ENCODE measurements at places on chromosomes 2 and 18.

DNA sequence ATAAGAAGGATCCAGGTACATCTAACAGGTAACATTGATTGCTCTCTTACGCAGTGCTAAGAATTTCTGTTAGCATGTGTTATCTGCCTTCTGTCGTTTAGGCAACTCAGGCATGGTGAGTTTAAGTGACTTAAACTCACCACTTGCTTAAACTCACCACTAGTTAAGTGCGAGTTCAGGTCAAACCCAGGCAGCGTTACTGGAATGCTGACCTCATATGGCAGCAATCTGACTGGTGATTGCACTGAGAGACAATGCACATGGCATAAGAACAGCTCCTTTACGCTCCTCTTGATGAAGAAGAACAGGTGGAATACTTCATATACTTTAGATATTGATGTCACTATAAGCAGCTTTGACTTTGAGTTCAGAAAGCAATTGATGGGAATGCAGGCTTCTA lies 954.1 kb downstream of the SOCS6 start:
- DNase-seq = no peak

DNA sequence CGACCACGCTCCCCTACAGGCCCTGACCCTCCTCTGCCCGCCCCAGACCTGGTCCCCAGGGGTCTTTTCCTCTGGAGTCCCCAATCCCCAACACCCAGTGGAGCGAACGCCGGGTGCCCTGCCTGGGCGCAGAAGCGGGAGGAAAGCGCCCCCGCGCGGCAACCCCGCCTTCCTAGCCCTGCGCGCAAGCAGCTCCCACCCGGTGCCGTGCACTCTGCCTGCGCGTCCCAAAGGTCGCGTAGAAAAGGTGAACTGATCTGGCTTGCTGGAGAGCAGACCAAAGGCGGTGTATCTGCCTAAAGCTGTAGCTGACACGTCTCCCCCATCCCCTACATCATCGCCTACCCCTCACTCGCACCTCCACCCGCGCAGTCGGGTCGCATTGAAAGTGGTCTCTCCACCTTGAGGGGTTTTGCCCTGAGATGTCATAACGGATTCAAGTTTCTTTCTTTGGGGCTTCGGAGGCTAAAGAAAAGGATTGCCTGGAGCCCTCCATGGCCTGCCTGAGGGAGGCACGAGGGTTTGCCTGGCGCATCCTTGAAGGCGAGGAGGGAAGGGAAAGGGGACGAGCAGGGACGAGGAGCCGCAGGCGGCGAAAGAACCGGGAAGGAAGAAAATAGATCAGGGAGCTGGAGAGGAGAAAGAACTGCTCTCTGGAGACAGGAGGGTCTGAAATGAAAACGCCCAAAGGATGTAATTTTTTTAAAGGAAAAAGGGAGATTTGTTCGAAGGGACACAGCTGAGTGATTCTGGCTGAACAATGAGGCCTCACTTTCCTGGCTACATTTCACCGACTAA lies 5.8 kb downstream of the GAD1 start:
- no peak for DNase-seq

DNA sequence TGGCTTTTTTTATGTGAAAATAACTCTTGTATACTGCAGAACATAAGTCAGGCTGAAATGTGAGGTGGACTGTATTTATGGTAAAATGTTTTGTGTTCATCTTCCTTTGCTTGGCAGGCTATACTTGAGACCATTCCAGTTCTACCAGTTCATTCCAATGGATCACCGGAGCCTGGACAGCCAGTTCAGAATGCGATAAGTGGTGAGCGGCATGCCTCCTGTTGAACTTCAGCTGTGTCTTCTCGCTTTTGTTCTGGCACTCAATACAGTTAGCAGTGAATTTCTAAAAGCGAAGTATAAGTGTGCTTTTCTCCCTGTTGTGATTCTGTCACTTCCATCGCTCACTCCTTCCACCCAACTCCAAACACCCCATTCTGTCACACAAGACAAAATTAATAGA lies 138.5 kb downstream of the ARHGAP28 start:
- no peak for DNase-seq

DNA sequence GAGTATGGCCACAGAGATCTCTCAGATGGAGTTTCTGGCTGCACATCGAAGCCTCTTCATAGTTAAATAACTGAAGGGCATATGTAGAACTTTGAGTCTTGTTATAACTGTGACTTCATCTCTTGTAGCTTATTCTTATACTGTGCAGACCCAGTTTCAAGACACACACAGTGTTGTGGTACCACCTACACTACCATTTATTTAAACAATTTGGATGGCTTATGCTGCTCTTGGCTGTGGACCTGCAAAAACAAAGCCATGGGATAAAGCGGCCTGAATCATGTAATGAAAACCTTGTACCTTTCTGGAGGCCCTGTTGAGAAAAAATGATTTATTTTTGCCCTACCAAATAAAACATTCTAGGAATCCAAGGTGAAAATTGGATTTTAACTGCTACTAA lies 262.8 kb upstream of the RASGRP3 start:
- no peak for DNase-seq

- no peak for DNase-seq
Measured at GRCh38 chr18:79010802-79011201, 31.2 kb downstream of the SALL3 start.

DNA sequence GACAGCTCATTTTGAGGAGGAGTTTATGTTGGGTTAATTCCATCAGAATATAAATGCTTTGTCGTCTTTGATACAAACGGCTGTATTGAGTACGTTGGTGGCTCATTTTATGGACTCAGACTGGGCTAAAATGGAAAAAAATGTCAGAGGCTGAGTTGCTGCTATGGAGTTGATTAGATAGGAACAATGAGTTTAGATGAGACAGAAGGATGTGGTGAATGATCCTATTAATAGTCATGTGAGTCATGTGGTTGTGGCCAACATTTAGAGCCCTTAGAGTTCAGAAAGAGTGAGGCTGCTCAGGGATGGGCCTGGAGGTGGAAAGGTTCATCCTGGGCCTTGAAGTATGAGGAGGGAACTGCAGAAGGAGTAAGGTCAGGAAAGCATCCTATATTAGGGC lies 434.2 kb downstream of the MEIS1 start:
- DNase-seq = peak; percentile 64

DNA sequence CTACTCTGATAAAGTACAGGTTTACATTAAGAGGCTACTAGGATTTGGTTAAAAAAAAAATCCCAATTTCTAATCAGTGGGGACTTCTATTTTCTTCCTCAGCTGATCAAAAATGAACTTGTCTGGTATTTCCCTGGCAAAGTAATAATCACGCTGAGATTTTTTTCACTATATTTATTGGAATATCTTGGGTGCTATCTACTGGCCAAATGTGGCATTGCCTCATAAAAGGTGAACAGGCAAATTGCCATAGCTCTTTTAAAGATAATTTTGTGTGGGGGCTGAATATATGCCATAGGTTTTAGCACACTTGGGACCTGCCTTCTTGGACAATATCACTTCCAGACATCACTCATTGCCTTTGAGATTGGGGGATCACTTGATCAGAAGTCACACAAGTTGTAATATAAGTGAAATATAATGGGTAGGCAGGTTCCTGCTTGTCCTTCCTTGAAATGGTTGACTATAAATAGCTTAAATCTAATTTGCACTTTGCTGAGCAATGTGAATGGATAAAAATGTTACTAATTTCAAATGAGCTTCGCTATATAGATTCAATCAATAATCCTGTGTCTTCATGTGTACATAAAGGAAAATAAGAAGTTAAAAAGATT lies 7.0 kb upstream of the NXPH2 start:
- peak; percentile 44 for DNase-seq

DNA sequence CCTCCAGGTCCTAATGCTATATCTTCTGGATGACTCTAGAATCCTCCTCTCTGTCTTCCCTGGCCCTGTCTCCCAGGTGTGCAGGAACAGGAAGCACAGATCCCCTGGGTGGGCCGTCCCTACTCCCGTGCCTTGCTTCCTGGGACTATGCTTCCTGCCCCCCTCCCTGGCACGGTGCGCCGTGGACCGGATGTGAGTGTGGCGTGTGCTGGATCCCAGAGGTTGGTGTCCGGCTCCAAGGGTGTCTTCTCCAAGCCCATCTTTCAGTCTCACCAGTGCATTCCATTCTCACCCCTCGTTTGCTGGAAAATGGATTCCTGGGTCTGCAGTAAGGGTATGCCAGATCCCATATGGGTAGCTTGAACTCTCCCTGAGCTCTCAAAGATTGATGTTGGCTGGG lies 144.4 kb upstream of the TWIST2 start:
- DNase-seq = no peak

DNA sequence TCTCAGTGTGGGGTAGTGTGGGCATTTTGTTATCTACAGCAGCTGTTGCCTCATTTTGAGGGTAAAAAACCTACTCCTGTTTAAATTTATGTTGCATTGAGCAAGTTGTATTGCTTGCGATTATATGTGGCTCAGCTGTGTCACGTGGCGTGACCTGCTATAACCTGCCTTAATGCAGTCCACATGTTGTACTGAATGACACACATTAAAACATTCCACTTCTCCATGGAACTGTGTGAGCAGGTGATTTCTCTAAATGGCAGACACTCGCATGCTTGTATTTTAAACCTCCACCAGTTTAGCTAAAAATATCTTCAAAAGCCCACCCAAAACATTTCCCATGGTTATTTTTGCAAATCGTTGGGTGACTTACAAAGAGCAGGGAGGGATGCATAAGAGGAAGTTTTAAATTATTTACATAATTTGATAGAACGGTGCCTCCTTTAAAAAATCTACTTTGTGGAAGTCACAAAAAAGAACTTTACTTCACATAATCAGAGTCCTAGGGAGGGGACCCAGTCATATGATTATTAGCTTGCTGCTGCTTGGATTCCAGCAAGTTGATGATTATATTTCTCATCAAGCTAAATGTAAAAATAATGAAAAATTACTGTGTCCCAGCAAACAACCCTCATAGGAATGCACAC lies 163.3 kb upstream of the ZEB2 start:
- DNase-seq = peak; percentile 4

DNA sequence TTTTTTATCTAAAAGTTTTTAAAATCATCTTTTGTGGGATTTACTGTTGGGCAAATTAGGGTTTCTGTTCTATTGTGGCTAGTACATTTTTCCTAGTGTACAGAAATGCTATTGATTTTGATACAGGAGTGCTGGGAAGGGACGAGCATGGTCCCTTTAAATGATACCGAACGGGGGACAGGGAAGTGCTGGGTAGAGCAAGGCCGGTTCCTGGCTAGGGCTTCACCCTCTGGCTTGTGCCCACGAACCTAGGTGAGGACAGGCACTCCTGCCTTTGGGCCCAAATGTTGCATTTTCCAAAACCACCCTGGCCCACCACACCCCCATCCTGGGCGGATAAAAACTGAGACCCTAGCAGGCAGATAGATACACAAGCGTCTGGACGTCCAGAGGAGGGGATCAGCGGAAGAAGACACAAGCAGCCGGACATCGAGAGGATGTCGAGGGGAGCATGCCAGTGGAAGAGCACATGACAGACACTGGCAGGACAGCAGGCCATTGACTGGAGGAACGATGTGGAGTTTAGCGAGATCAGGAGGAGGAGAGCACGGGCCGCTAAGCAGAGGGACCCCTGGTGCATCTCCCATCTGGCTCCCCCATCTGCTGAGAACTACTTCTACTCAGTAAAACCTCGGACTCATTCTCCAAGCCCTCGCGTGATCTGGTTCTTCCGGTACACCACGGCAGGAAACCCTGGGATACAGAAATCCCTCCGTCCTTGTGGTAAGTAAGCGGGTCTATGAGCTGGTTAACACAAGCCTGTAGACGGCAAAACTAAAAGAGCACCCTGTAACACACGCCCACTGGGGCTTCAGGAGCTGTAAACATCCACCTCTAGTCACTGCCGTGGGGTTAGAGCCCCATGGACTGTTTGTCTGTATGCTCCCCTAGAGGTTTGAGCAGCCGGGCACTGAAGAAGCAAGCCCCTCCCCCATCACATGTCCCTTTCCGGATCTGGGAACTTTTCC lies 13.5 kb upstream of the CALCRL start:
- no peak for DNase-seq

- DNase-seq = no peak
Measured at GRCh38 chr18:22108674-22109073, 60.7 kb upstream of the GATA6 start.

- DNase-seq = peak; percentile 40
Measured at GRCh38 chr18:28404694-28405093, 227.8 kb upstream of the CDH2 start.

- DNase-seq = no peak
Measured at GRCh38 chr2:205772983-205773382, 90.7 kb downstream of the NRP2 start.

- DNase-seq = peak; percentile 46
Measured at GRCh38 chr2:71720596-71721361, 267.4 kb downstream of the DYSF start.

DNA sequence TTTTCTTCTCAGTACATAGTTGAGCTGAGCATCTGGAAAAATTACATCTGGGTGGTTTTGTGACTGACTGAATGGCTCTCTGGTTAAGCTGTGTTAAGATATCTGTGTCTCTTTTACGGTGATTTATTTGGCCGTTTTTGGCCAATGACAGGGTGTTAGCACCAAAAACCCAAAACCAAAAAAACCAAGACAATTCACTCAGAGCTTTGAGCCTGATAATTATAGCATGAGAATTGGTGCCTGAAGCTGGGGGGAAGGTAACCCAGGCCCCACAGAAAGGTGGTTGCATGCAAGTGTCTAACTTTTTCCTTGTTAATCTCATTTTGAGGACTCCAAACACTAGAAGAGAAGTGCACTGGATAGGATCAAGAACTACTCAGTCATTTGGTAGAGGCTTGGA lies 4.5 kb downstream of the CD28 start:
- DNase-seq = no peak

DNA sequence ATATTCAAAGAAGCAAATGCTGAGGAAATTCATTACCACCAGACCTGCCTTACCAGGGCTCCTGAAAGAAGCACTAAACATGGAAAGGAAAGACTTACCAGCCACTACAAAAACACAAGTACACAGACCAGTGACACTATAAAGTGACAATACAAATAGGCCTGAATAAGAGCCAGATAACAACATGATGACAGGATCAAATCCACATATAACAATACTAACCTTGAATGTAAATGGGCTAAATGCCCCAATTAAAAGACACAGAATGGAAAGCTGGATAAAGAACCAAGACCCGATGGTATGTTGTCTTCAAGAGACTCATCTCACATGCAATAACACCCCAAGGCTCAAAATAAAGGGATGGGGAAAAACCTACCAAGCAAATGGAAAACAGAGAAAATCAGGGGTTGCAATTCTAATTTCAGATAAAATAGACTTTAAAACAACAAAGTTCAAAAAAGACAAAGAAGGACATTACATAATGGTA lies 353.4 kb downstream of the LNPK start:
- no peak for DNase-seq

- DNase-seq = peak; percentile 16
Measured at GRCh38 chr2:159961037-159961436, 101.4 kb downstream of the PLA2R1 start.

- no peak for DNase-seq
Measured at GRCh38 chr18:10852385-10853303, 296.7 kb downstream of the PIEZO2 start.

DNA sequence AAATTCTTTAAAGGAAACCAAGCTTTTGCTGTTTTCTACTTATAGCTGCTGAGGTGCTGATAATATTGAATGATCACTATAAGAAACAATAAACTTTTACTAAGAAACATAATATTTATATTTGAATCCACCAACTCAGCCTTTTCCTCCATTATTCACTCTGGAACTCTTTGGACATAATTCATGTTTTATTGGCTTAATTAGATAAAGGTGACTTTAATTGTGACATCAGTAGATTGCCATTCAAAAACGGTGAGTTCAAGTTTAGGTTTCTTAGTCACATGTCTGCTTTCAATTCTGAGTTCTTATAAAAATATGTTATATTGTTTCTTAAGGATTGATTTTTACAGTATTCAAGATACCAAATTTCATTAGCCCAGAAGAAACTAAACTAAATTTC lies 24.0 kb downstream of the CCDC85A start:
- DNase-seq = no peak

All from GM03348 (cell line).